Muscle of arm (tissue), 14 donors: ENCODE measurements at places on chromosomes 5 and 9.

DNA sequence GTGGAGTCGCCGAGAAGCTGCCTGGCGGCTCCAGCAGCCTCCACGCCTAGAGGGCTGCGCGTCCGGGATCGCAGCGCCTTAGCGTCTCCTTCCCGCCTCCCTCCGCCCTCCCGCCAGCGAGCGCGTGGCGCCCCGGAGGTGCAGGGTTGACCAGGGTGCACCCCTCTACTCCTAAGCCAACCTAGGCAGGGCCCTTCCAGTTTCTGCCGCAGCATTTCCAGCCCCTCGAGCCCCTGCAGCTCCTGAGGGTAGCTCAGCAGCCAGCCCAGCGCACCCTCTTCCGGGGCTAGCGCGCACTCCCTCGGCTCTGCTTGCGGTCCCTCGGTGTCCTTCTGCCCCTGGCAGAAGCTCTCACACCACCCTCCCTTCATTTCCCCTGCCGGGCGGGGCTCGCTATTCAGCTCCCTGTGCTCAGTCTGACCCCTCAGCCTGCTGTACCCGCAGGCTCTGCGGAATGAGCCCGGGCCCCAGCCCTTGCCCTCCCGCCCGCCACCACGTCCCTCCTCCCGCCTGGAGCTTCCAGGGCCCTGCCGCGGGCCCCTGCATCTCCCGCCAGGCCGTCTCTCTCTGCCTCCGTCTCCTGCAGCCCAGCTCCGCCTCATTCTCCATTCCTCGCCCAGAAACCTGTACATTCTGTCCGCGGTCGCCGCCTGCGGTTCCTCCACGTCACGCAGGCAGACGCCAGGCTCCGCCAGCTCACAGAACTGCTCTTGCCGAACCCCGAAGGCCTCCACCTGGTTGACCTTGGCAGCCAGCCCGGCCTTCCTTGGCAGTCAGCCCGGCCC, 61.8 kb downstream of the SPATA31C2 start:
- peak; percentile 83 for DNase-seq

GRCh38 chr5:110463106-110463505, 263.4 kb downstream of the TMEM232 start:
- DNase-seq = no peak

- no peak for DNase-seq
These were observed 37.9 kb upstream of the DIRAS2 start for GRCh38 chr9:90680534-90680933.

- no peak for DNase-seq
These were observed 47.7 kb downstream of the EHMT1 start for GRCh38 chr9:137666513-137666822.

- DNase-seq = no peak
These were observed 184.2 kb downstream of the FSTL4 start for GRCh38 chr5:133428072-133428660.

- DNase-seq = no peak
These were observed 22.0 kb downstream of the MYO10 start for GRCh38 chr5:16914108-16914435.

GRCh38 chr5:139635191-139635590, 13.0 kb upstream of the CXXC5 start:
- no peak for DNase-seq

DNA sequence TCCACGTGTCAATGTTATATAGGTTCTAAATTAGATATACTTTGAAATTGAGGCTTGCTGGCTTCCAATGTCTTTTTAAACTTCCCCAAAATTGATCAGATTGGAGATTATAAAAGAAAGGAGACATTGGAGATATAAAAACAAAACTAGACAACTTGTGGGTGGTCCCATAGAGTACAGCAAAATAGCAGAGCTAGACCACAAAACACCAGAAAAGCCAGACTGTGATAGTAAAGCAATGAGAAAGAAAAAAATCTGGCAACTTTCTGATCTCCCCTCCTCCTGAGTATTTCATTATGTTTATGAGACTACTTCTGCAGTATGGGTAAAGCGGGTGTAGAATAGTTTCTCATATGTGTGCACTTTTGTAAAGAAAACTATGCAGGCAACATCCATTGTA, 713.8 kb upstream of the MEF2C start:
- no peak for DNase-seq

DNA sequence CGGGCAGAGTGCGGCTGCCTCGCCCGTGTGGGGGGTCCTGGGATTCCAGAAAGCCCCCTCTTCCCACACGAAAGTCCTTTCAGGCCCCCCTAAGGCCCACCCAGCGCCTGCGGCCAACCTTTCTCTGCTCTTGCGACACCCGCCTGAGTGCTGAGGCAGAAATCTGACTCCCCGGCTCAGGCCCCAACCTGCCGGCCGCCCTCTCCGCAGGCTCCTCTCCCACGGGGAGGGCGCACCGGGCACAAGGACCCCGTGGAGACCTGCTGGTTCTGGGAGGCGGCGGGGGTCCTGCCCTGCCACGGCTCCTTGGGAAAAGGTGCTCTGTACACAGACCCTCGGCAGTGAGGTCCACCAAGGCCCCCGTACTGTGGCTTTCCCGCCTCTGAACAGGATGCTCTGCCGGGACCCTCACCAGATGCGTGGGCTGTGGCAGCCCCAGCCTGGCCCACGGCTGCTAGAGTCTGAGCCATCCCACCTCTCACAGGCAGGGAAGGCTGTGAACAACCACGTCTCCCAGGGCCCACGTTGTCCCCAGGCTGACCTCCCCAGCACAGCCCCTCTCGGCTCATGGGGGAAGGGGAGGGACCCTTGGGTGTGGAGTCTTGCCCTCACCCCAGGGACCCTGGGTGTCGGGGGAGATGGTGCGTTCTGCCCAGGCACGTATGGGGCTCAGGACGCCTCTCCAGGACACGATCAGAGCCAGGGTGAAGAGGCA, 41.5 kb upstream of the EGFL7 start:
- DNase-seq = no peak

DNA sequence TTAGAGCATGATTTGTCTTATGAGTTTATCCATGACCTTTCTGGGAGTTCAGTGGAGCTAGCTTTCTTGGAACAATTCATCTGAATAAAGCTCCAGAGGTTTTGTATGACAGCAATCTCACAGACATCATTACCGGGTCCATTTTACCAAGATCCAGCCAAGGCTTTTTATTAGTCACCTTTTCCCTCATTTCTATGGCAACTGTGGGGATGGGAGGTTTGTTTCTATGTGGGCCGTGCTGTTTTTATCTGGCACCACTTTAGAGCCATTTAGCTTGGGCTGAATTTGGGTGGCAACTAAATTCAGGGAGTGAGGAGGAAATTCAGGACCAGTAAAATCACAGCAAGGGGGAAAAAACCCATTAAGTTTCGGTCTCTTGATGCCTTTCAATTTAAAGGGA, 245.7 kb downstream of the NSG2 start:
- DNase-seq = peak; percentile 17

DNA sequence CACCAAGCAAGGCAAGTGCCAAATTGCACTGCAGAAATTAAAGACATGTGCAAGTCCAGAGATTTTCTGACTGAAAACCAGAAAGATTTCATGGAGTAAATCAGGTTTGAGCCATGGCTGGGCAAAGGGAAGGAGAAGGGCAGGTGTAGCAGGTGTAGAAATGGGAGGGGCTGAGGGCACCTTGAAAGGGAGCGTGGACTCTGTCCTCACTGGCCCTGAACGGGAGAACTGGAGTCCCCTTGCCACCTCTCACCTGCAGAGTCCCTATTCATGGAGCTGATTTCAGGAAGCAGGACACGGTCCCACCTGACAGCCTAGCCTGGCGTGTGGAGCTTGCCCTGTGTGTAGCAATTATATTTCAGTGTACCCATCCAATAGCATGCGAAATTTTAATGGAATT, 46.3 kb downstream of the UBE2QL1 start:
- no peak for DNase-seq

- no peak for DNase-seq
These were observed 272.7 kb downstream of the TLE1 start for GRCh38 chr9:81416476-81417298.

- DNase-seq = no peak
These were observed 970.8 kb downstream of the DTWD2 start for GRCh38 chr5:118017536-118017935.

GRCh38 chr9:104927216-104927911, 591 bp downstream of the ABCA1 start:
- DNase-seq = peak; percentile 48

DNA sequence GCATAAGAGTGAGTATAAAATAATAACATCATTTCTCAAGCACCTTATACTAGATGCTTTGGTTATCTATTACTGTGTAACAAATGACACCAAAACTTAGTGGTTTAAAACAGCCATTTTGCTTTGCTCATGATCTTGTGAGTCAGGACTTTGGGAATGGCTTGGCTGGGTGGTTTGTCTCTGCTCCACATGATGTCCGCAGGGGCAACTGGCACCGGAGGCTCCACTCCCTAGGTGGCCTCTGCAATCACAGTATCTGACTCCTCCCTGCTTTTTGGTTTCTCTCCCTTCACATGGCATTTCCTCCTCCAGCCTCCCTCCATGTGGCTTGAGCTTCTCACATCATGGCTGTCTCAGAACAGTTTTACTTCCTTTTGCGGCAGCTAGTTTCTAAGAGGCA, 259.5 kb downstream of the GAS1 start:
- DNase-seq = no peak

DNA sequence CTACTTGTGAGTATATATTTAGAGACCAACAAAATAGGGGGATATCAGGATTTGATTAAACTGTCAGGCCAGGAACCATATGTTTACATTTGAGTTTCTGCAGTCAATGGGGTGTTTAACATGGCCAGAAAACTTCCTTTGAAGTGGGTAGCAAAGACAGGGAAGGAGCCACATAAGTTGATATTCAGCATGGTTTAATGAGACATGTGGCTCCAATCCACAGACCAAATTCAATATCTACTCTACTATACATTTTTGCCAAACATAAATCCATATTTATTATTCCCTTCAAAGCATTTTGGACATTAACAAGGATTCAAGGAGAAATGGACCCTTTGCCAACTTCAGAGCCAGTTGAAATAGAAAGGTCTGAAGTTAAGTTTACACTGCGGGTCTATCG, 99.8 kb downstream of the TAF11L14 start:
- no peak for DNase-seq

DNA sequence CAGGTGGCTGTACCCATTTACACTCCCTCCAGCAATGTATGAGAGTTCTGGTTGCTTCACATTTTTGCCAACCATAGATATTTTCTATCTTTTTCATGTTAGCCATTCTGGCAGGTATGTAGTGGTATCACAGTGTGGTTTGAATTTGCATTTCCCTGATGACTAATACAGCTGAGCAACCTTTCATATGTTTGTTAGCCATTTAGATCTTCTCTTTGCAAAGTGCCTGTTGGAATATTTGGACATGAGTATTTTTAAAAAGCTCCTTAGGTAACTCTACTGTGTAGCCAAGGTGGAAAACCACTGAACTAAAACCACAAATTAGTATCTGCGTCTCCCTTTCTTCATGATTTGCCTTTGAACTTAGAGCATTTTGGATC, 31.9 kb downstream of the IRF1 start:
- DNase-seq = no peak

- no peak for DNase-seq
These were observed 148.5 kb downstream of the BNC2 start for GRCh38 chr9:16721972-16722371.

DNA sequence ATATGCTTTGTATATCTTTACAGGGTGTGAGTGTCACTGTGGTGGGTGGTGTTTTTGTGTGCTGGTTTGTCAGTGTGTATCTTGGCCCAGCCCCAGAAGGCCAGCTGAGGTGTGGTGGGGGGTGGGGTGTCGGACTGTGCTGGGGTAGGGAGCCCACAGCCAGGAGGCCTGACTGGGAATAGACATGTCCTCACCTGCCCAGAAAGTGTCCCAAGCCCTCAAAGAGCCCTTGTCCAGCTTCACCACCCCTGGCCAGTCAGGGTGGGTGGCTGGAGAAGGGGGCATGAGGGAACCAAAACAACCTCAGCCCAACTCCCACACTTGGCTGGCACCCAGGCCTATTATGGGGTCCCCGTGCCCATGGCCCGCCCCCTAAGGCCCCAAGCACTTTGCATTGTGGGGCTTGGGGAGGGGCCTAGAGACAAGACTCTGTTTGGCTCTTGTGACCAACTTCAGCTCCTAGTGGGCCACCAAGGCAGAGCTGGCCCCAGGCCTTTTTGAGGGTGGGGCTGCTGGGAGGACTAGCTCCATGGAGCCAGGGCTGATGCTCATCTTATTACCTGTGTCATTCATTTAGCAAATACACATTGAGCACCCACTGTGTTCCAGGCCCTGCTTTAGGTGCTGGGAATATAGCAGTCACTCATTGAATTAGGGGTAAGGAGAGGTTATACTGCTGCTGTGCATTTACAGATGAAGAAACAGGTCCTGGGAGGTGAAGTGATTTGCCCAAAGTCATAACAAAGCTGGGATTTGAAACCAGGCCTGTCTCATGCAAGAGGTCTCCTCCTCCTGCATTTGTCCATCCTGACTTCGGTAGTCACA, 56.2 kb upstream of the PSD2 start:
- no peak for DNase-seq

- DNase-seq = peak; percentile 85
These were observed 71.9 kb downstream of the MVB12B start for GRCh38 chr9:126398403-126399058.

GRCh38 chr9:118162716-118163115, 458.5 kb downstream of the TLR4 start:
- no peak for DNase-seq

- peak; percentile 55 for DNase-seq
These were observed 214.4 kb downstream of the SEMA6A start for GRCh38 chr5:116360008-116360853.

DNA sequence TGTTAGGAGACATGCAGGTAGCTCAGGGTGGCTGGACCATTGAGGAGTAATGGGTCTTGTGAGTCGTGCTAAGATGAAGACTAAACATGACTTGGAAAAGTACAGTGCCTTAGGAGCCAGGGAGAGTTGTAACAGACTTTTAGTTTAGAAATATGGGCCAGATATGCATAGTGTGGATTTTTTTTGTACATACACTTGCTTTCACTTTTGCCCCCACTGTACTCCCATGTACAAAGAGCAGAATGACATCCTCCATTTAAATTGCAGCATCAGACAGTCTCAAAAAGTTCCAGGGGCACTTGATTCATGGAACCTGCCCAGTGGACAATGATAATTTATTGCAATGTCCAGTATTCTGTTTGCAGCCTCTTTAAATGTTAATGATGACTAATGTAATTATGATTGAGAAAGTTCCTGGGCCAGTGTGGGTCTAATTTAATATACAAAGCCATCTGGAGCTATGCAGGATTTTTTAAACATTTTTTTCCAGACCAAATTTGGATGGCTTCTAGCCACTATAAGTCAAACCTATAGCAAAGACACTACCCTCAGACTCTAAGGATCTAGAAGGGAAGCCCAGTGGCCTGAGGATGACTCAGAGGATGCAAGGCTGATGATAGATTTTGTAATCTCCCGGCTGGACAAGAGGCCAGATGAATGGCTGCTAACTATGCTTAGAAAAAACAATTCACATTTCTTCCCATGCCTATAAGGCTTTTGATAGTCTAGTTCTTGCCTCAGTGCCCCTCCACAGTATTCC, 80.1 kb downstream of the TRPC7 start:
- no peak for DNase-seq

DNA sequence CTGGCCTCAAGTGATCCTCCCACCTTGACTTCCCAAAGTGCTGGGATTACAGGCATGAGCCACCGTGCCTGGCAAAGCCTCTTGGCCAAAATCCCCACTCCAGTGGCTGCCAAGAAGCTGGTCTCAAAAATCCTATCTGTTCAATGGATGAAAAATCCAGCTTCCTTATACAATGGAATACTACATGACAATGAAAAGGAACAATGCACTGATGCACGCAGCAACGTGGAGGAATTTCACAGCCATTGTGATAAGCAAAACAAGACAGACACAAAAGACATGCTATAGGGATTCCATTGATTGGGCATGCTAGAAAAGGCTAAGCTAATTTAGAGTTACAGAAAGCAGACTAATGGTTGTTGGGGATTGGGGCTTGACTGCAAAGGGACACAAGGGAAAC, 13.1 kb upstream of the SFXN1 start:
- no peak for DNase-seq
